ENCODE measurements at places on chromosomes 5 and 9.

- no peak for DNase-seq
Observed at GRCh38 chr9:128595471-128595870, 43.1 kb downstream of the SPTAN1 start.

DNA sequence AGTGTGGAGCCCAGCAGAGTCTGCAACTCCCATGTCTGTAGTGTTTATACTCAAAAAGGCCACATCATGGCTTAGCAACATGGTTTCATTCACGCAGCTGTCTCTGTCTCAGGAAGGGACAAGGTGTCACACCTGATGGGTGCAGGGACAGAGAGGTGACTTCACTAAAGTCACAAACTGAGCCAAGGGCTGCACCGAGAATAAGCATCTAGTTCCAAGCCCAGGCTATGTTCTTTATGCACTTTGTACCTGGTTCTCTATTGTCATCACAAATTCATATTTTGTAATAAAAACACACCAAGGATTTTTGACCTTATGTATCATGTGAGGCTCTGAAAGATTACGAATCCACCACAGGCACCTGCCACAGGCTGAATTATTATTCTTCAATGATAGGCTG is 64.9 kb upstream of the STK32A start:
- no peak for DNase-seq

- DNase-seq = no peak
Observed at GRCh38 chr5:160097991-160098390, 21.3 kb downstream of the PWWP2A start.

- no peak for DNase-seq
Observed at GRCh38 chr5:7852542-7852941, 1.6 kb upstream of the CFAP90 start.

GRCh38 chr5:158658446-158659230 is 441.1 kb downstream of the EBF1 start:
- no peak for DNase-seq

- DNase-seq = no peak
Observed at GRCh38 chr5:116411101-116411571, 163.5 kb downstream of the SEMA6A start.

GRCh38 chr5:87877495-87877894 is 391.1 kb downstream of the TMEM161B start:
- no peak for DNase-seq

DNA sequence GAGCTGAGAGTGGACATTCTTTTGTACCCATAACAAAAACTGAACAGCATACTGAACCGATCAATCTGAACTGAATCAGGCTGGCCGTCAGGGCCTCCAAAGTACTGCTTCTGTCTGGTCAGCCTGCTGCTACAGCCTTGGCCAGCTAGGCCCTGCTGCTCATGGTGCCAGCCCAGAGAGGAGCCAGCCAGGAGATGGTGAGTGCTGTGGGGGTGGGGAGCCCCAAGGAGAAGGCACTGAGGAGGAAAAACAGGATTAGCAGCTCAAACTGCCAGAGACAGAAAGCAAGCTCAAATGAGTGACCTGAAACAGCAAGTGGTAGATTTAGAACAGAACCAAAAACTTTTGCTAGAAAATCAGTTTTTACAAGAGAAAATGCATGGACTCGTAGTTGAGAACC is 23.9 kb downstream of the SRP19 start:
- no peak for DNase-seq

- DNase-seq = no peak
Observed at GRCh38 chr5:150343994-150344631, 13.4 kb upstream of the TCOF1 start.

DNA sequence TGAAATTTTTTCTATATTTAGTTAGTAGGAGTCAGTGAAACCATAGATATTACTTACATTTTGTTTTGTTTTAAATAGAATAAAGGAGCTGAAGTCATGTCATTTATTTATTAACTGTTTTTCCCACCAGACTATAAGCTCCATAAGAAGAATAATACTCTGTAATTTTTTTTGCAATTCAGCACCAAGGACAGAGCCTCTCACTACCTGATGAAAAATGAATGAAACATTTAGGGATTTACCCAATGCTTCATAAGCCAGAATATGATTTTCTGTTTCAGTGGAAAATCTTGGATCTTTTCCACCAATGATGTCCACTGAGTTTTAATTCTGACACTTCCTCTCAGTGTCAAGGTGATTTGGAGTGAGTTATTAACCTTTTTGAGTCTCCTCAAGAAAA is 624.9 kb upstream of the GRAMD2B start:
- DNase-seq = no peak

Measured in natural killer cell treated with Interleukin-12 subunit alpha and Interleukin-12 subunit beta and Interleukin-15 and Interleukin-18, amount 100 ng/mL, for 72 hours (primary cell).